Fibroblast of skin of back (primary cell): ENCODE measurements at places on chromosomes 7 and 10.

GRCh38 chr7:128177768-128178550 is 63.1 kb upstream of the LEP start:
- DNase-seq, result no peak

DNA sequence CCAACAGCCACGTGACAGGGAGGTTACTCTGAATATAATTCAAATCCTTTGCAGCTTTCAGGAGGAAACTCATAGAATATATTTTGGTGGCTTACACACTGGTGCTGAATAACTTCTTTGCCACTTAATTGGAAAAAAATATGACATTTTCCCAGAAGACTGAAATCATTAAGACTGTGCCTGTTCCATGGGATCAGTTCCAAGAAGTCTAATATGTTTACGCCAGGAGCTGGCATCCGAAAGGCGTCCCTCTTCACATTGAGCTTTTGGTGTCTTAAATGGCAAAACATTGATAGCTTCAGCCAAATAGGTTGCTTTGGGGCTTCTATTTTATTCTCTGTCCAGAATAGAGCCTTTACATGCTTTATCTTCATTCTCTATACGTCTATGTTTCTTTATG is 917.6 kb upstream of the LRRTM3 start:
- no peak for DNase-seq

- DNase-seq, result no peak
These were observed 165.4 kb upstream of the RNF32 start for GRCh38 chr7:156475179-156475578.

- DNase-seq, result no peak
These were observed 293.4 kb downstream of the CTNNA3 start for GRCh38 chr10:67402620-67403019.

- no peak for DNase-seq
These were observed 737.1 kb upstream of the ZWINT start for GRCh38 chr10:57098146-57098545.

GRCh38 chr7:4799508-4800268 is 24.3 kb downstream of the AP5Z1 start:
- DNase-seq, result no peak

GRCh38 chr10:109591601-109592000 is 331.7 kb downstream of the XPNPEP1 start:
- DNase-seq, result peak; percentile 52

DNA sequence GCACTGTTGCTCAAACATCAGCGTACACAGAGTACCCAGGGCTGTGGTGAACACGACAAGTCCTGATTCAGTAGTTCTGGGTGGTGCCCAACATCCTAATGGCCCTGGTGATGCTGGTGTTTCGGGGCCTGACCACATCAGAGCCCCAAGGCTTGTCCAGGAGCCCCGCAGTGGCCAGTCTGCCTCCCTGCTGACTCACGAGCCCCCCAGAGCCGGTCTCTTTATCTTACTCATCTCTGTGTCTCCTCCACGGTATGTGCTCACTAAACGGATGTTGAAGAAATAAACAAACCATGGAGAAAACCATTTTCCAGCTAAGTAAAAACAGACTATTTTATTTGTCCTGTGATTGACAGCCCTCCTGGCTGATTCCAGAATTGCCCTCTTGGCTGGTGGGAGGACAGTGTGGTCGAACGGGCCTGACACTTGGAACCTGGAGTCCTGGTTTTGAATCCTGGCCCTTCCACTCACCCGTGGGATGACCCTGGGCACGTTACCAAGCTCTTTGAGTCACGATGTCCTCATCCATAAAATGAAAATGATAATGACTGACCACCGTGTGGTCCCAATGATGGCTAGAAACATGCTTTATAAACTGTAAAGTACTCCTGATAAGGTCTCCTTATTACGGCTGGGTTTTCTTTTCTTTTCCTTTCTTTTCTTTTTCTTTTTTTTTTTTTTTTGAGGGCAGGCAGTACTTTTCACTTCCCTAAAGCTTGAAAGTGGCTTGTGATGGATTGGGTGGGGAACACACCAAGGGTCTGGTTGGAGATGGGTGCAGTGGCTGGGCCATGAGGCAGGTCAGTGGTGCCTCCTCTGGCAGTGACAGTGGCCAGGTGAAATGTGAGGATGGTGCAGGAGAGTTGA is 5.7 kb downstream of the HIP1 start:
- DNase-seq, result peak; percentile 92

GRCh38 chr10:102449321-102450123 is 1.8 kb downstream of the C10orf95 start:
- peak; percentile 27 for DNase-seq

DNA sequence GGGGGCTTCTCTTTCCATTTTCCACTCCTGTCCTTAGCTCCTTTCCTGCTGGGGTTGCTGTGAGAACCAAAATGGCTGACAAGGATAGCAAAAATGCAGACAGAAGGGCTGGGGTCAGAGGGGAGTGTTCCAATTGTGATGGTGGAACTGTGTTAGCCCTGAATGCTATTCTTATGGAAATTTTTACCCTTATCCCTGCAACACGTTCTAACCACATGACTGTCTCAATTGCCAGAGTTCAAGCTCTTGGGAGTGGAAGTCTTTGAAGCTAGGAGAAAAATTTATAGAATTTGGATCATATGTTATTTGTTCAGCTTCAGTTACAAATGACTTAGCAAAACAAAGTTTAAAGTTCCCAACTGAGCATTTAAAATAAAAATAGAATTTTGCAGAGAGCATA is 134.1 kb downstream of the ADCYAP1R1 start:
- no peak for DNase-seq

DNA sequence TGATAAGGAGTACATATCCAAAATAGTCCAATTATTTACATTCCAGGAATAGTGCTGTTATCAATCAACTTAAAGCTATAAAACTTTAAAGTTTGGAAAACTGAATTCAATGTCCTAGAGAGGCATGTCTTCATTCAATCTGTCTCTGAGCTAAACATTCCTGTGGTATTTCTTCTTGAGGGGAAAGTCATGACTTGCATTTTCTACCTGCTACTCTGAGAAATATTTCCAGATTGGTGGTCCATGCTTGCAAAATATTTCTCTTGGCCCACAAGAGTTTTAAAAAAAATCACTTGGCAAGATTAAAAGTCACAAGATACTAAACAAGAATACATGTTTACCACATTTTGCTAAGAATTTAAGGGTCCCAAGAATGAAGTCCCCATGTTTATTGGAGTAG is 63.6 kb upstream of the HGF start:
- DNase-seq, result peak; percentile 41

DNA sequence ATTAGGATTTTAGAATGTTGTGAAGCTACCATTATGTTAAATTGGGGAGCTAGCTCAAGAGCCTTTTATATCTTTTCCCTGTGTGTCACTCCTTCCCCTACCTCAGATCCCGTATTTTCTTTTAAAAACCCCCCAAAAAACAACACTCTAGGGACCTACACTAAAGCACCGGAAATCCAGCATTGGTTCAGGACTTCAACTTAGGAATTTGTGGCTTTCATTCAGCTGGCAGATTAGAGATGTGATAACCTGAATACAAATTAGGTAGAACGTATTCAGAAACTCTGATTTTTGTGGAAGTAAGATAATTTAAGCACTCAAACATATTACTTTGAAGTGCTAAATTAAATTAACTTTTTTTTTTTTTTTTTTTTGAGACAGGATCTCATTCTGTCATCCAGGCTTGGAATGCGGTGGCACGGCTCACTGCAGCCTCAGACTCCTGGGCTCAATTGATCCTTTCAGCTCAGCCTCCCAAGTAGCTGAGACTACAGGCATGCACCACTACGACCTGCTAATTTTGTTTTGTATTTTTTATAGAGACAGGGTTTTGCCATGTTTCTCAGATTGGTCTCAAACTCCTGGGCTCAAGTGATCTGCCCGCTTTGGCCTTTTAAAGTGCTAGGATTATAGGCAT is 6.8 kb downstream of the TBC1D12 start:
- DNase-seq, result no peak

DNA sequence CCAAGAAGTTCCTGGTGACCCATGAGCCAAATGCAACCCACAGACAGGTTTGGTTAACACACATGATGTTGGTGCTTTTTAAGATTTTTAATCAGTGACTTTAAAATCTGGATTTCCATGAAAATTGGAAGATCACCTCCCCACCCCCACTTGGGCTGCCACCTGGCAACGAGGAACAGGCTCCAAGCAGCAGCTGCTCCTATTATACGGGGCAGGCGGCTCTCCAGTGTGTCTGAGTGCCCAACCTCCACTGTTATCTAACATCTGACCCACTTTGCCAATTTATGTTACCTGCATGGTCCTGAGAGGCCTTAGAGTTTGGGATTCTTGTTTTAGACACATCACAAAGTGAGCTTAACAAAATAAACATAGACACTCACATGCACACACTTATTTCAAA is 56.4 kb downstream of the SGMS1 start:
- DNase-seq, result no peak

- DNase-seq, result peak; percentile 56
These were observed 48.5 kb downstream of the GNAT3 start for GRCh38 chr7:80463272-80463920.

- peak; percentile 85 for DNase-seq
These were observed 58.3 kb downstream of the VCL start for GRCh38 chr10:74056050-74056818.

DNA sequence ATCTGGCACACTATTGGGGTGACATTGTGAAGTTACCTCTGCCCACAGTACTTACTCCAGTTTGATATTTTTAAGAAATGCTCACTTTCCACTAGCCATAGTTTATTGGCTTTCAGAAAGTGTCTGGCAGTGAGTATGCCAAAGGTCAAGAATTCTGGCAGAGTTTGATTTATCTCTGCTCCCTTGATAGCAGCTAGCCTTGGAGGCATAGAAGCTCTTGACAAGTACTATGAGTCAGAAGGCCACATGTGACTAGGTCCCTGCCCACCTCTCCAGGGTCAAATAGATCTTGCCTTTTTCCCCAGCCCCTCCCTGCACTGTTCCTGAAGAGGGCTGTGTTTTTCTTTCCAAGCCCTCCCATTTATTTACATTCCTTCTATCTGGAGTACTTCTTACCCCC is 202.2 kb downstream of the AUTS2 start:
- DNase-seq, result peak; percentile 57

DNA sequence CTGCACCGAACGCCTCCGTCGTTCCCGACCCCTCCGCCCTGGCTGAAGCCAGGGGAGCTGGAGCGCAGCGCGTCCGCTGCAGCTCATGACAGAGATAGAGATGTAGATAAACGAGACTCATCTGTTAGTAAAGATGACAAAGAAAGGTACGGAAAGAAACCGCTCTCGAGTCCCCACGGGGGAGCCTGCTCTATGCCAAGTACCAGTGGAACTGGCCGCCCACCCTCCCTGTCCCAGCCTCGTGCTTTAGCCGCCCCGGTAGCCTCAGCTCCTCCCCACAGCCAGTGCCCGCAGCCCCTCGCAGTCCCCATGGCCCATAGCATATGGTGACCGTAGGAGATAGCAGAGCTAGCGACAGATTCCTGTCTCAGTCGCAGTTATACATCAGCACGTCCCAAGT is 344.7 kb upstream of the GALNT17 start:
- no peak for DNase-seq

GRCh38 chr10:61902445-61903220 is 1.1 kb downstream of the ARID5B start:
- peak; percentile 76 for DNase-seq

DNA sequence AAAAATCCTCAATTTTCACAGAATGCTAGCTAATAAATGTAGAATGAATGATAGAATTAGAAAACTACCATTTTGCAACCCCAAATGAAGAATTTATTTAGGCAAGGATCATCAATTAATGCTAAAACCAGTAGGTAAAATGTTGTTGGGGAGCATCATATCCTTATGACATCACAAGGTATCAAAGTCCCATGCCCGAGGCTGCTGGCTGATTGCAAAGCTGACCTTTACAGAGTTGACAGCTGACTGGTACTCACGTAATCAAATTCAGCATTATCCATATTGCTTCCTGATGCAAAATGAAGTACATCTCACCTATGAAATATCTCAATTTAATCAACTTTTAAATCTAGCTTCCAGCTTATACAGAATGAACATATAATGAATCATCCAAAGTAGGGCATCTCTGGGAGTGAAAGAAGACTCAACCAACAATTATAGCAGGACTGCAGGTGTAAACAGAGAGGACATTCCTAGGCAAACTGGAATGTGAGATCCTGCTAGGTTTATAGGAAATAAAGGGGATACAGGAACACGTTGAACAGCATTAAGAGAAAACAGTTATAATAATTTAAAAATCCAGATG is 10.2 kb upstream of the BLNK start:
- DNase-seq, result no peak

DNA sequence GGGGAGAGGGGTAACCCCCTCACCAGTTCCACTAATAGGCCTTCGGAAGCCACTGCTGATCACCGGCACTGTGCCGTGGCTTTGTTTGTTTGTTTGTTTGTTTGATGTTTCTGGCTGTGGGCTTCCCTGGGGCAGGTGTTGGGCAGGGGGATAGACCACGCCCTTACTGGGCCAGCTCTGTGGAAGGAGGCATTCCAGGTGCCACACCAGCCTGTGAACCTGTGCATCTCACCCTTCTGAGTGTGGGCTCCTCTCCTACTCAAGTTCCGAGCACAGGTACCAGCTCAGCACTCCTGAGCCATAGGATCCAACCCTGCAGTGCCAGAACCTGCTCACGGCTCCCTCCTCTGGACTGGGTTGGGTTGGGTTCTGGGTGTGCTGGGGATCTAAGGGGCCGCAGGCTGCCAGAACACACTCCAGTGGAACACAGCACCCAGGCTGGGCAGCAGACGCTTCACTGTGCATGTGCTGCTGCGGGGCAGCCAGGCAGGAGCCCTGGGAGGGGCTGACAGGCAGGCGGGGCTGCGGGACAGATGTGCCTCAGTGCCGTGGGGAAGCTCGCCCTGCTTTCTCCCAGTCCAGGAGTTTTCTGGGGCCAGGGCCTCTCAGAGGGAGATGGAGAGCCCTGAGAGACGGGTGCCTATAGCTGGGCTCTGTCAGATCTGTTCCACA is 1053.9 kb downstream of the CNTNAP2 start:
- DNase-seq, result no peak

DNA sequence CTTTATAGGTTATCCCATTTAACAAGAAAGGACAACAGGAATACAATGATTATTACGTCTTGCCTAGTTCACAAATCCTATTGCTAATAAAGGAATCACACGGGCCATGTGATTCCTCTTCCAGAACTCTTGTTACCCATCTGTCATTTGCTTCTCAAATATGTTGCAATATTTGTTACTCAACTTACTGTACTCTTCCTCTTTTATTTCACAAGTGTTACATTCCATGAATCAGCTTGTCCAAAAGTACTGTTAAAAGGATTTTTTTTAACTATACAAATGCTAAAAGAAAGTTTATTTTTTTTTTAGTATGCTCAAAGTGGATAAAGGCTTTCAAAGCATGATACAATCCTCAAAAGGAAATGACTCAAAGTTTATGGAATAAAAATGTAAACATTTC is 3.9 kb upstream of the CD36 start:
- DNase-seq, result peak; percentile 63

GRCh38 chr7:12017046-12017445 is 185.0 kb upstream of the THSD7A start:
- no peak for DNase-seq

GRCh38 chr10:8275911-8276310 is 221.4 kb downstream of the GATA3 start:
- DNase-seq, result no peak

- DNase-seq, result peak; percentile 9
These were observed 6.6 kb downstream of the LEP start for GRCh38 chr7:128247640-128248194.
